ENCODE measurements at places on chromosomes 7 and 10. TPM values are rescaled to one million over a fixed set of nuclear protein-coding genes. Genes with fewer than 3 reads are reported as not detected.

The SMKR1 gene
- not detected for total RNA-seq

The C7orf57 gene
- total RNA-seq, result 0.34 TPM

The CYP2E1 gene
- 0.37 TPM for total RNA-seq

The PRSS37 gene
- total RNA-seq, result not detected

The SLC26A3 gene
- not detected for total RNA-seq

The IQUB gene
- 0.08 TPM for total RNA-seq

The ZNF488 gene
- 1.2 TPM for total RNA-seq

The KCNH2 gene
- total RNA-seq, result not detected

The MUC12 gene
- total RNA-seq, result not detected

The CTAGE4 gene
- not detected for total RNA-seq

The PLCE1 gene
- 8.1 TPM for total RNA-seq

The TTYH3 gene
- 25.2 TPM for total RNA-seq

The CNPY1 gene
- not detected for total RNA-seq

The PRPS1L1 gene
- total RNA-seq, result not detected

All from SJSA1 (cell line).